CD4-positive, alpha-beta T cell treated with Interleukin-12 subunit alpha and Interleukin-12 subunit beta, for 1 hour (primary cell): ENCODE measurements at places on chromosomes 5 and 9.

GRCh38 chr5:91390268-91390667 is 7.2 kb upstream of the ARRDC3 start:
- peak; percentile 48 for DNase-seq

DNA sequence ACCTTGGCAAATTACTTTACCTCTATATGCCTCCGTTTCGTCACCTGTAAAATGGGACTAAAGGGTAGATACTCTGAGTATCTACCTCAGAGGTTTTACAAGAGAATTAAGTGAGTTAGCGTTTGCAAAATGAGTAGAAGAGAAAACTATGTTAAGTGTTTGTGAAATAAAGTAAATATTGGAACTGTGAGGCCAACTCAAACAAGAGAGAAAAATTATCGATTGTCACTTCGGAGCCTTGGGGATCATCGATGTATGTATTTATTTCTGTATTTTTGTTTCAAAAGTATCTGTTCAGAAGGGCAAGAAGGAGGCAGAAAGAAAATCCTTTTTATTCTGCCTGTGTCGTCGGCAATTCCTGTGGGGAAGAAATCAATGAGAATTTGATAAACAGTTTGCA is 25.8 kb upstream of the C5orf58 start:
- DNase-seq: no peak

- no peak for DNase-seq
Measured at GRCh38 chr9:2613730-2614271, 7.8 kb upstream of the VLDLR start.

DNA sequence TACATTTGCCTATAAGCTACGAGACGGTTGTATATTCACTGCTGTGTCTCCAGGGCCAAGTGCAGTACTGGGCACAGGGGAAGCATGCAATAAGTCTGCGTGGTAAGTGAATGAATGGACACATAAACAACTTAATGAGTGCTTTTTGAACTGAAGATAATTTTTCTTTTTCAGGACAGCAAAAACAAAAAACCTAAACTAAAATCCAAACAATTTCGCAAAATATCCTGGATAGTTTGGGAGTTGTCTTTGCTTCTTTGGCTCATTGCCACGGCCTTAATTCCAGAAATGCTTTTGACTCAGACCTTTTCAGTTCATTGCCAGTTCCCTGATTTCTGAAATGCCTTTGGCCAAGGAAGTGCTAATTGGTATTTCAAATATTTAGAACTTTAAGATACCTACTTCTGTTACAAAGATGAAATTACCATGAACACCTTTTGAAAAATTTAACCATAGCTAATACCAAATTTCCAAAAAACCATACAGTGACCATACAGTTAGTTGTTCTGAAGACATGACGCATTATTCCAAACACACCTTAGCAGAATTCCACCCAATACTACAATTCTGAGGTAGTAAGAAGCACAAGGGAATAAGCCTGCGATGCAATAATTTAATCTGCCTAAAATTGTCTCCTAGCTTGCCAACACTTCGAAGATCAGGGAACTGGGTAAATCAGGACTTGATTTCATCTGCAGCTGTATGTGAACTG is 42.8 kb downstream of the TEK start:
- DNase-seq: no peak

DNA sequence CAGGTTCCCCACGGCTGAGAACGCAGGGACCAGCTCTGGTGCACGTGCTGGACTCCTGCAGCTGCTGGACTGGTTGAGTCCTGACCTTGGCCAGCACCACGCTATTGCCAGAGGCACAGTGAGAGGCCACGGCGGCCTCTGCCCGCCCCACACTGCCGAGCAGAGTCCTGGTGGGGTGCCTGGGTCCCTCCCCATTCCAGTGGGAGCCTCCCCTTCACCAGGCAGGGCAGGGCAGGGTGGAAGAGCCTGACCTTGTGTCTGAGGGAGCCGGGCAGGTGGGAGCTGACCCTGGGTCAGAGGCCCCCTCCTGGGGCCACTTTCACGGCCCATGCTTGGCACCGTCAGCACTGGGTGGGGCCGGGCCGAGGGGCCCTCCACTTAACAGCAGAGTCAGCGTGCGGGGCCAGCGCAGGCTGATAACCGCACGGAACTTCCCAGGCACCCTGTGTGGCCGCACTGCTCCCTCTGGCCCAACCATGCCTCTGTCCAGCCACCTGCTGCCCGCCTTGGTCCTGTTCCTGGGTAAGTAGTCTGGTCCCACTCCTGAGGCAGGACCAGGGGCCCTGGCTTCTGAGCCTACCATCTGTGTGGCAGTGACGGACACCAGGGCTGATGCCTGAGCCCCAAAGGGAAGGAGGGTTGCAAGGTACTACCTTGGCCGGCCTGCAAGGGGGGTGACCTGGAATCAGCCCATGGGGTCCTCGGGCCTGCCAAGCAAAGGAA is at the start of gene MAMDC4:
TSS of gene MAMDC4 (plus strand) at position 406 of the 723 bp plus-strand sequence. CDS start at position 477, 71 bp downstream.
- no peak for DNase-seq

DNA sequence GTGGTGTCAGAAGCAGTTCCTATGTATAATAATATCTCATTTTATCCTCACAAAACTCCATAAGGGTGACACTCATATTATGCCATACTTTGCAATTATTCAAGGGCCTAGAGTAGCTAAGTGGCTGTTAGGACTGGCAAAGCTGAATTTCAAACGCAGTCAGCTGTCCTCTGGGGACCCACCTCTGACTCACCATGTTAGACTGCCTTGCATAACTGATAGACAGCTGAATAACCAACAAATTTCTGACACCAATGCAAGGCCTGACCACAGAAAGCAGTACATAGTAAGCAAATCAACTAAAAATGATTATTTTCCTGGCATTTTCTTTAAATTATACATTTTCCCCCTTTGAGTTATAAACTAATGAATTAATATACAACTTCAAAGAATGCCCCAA is 251.6 kb upstream of the PTGER4 start:
- no peak for DNase-seq

DNA sequence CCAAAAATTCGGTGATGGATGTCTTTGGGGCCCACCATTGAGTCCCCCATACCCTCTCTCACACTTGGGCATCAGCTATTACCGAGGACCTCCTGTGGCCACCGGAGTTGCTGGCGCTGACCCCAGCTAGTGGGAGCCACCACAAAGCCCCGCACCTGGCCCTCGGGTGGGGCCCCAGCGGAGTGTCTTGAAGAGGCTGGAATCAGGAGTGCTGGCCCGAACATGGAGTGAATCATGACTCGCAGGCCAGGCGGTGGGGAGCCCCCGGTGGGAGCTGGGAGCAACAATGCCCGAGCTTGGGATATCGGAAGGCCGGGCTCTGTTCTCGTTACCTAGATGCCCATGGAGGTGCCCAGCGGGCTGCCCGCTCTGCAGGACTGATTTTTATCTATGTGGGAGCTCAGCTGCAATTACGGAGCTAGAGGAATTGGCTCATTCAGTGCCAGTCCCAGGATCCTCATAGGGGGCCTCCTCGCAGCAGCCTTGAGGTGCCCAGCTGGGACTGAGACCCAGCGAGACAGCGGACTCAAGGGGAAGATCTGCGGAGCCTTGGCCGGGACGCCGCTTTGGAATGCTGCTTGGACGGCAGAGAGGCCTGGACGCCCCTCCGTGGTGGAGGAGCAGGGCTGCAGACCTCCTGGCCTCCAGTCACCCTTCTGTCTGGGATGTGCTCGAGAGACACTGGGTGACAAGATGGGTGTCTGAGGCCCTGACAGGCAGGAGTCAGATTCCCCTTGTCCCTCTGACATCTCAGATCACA is 70.8 kb downstream of the PSMB7 start:
- no peak for DNase-seq

DNA sequence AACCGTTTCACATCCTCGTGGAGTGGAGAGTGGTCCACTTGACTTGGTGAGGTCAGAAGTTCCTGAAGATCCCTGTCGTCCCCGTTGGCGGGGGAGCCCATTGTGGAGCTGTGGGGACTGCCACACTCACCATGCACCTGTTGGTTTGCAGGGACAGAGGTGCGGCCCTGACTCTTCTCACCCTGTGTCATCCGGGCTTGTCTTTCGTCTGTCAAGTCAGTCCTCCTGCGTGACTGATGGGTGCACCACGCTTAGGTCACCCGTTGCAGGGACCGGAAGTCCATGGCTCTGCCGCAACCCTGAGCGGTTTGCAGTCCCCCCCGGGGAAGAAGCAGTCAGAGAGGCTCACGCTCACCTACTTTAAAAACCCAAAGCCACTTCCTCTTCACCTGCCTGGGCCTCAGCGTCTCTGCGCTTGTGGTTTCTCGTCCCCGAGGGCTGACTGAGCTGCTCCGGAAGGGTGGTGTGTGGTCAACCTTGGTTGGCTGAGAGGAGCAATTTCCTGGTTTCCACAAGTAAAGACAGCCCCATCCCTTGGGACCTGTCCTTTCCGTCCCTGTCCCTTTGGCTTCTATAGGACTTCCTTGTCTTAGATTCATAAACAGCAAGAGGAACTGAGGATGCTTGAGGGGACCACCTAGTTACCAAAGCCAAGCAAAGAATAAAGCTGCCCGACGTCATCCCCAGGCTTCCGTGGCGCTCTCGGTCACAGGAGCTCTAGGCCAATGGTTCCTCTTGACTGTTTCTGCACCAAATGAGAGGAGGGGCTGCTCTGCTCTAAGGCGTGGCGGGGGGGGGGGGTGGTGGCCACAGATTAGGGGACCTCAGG is 53.2 kb downstream of the USP20 start:
- DNase-seq: peak; percentile 94

DNA sequence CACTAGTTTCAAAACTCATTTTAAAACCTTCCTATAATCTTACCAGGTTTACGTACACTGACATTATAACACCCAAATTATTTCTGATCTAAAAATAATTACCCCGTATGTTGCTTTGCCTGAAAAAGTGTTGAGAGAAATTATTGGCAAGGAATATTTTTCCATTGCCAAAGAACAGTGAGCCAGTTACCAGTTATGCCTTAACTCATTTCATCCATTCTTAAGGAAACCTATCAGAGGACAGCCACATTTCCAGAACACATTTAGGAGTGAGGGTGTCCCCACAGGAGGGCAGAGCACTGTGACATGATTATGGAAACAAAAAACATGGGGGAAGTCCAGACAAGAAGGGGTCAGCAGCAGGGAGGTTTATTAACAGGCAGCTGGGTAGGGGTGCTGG is 52.2 kb downstream of the GABBR2 start:
- DNase-seq: no peak

DNA sequence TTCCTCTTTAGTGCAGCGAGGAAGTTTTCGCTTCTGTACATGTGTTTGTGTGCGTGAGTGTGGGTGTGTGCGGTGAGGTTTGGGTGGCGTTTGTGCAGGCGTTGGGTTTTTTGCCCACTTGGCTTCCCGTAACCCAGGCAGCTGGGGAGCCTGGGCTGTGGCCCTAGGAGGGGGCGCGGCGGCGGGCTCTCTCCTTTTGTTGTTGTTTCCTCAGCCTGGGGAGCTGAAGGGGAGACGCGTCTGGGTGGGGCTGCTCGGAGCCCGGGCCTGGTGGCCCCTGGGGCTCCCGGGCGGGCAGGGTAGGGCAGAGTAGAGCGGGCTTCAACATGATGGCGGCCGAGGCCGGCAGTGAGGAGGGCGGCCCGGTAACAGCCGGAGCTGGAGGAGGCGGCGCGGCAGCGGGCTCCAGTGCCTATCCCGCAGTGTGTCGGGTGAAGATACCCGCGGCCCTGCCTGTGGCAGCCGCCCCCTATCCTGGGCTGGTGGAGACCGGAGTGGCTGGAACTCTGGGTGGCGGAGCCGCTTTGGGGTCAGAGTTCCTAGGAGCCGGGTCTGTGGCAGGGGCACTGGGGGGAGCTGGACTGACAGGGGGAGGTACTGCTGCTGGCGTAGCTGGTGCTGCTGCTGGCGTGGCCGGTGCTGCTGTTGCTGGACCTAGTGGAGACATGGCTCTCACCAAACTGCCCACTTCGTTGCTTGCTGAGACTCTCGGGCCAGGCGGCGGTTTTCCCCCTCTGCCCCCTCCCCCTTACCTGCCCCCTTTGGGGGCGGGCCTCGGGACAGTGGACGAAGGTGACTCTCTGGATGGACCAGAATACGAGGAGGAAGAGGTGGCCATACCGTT is 665 bp downstream of the RASA1 start:
- DNase-seq: peak; percentile 75

DNA sequence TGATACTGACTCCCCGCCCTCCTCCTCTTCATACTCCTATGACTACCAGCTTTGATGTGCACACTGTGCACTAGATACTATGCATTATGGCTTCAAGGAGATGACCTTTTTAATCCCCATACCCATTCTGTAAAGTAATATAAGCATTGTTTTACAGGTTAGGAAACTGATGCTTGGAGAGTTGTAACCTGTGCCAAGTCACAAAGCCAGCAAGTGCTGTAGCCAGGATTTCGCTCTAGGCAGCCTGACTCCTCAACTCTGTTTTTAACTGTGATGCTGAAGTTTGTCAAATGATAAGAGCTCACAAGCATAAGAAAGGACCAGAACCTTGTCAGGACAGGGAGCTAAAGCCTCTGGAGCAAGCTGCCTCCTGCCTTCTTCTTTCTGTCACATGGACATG is 461.3 kb downstream of the TMEM232 start:
- DNase-seq: no peak

DNA sequence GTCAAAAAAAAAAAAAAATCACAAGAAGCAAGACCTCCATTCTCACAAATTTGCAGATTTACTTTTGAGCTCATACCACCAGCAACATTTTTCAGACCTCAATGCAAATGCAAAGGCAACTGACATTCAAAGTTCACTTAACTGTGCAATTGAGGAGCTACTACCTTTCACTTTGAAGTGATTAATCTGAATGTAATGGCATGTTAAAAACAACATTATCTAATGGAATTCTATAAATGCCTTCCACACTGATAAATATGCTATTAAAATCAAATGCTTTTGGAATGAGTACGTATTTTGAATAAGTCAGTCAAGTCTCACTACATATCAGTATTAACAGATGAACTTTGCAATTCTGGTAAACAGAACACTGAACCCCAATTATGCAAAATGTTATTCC is 32.3 kb downstream of the UBQLN1 start:
- DNase-seq: no peak

GRCh38 chr5:141876628-141877355 is 1.4 kb downstream of the PCDH1 start:
- DNase-seq: peak; percentile 27

DNA sequence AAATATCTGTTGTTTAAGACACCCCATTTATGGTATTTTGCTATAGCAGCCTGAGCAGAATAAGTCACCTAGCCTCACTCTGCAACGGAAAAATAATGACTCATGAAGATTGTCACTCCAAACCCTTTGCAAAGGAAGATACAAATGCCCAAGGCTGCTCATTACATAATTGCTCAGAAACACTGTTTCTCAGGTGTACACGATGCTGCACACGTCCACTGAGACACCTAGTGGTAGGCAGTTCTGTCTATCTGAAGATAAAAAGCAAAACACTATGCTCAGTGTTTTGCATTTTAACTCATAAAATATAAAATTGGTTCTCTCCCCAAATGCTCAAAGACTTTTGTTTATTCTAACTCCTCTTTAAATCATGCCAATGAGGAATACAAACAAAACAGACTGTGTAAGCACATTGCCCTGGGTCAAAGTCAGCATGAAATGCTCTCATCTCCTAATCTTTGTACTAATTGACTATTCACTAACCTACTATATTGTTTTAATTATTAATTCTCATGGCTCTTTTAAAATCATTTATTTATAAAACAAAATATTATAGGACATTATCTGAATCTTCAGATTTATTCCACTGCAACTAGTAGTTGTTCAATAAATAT is 7.7 kb upstream of the TSLP start:
- DNase-seq: no peak
